ENCODE measurements at places on chromosomes 7 and 10. TPM values are rescaled to one million over a fixed set of nuclear protein-coding genes. Genes with fewer than 3 reads are reported as not detected.

Gene CYP2C8
- 0.92 TPM for total RNA-seq

Gene PSD
- 5.3 TPM for total RNA-seq

- DNase-seq: no peak
These were observed 4.7 kb upstream of the ZNF775 start for GRCh38 chr7:150374472-150374871.

DNA sequence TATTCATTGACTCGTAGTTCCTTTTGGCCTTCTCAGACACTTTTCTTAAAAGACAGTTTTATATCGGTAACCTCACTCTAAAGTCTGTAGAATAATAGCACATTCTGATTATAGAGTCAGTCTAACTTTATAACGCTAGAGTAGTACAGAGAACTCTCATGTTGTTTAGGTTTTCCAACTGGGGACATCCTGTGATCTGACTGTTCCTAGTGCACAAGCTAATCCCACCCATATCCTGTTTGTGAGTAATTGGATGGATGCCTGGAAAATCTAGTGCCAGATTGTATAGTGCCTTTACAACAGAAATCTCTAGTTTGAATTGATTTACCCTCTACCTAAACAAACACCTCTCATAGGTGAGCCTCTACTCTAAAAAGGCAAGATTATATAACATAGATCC lies 107.4 kb downstream of the ZEB1 start:
- no peak for DNase-seq

DNA sequence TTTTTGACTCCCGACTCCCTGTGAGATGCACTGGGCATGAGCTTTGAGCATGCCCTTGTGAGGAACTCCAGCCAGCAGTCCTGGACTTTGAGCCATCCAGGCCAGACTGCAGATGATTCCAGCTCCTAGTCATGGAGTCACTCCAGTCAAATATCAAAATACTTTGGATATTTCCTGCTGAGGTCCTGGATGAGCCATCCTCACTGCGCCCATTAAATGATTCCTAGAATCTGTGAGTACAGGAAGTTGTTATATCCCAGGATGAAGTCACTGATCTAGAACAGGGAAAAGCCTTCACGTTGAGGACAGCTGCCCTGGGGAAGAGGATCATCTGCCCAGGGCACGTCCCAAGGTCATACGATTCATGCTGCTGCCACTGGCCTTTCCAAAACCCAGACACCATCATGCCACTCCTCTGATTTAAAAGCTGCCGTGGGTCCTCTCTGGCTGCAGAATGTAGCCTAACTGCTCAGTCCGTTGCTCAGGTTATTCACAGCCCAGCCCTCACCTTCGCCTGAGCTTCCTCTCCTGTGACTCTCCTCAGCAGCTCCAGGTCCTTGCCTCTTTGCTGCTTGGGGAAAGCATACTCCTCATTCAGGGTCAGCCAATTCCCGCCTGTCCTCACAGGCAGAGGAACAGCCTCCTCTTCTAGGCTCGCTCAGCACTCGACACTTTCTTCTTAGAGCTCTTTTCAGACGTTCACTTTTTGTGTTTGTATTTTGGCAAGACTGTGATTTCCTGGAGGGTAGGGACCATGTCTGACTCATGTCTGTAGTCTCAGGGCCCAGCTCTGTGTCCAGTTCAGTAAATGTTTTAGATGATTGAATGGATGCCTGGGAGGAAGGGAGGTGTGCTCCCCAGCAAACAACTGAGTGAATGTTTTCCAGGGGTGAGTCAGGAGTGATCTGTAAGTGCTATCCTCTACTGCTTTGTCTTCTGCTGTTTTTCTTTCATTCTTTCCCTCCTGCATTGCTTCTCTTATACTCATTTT lies 157.8 kb downstream of the SNX10 start:
- no peak for DNase-seq

Gene EN2
- total RNA-seq: not detected

DNA sequence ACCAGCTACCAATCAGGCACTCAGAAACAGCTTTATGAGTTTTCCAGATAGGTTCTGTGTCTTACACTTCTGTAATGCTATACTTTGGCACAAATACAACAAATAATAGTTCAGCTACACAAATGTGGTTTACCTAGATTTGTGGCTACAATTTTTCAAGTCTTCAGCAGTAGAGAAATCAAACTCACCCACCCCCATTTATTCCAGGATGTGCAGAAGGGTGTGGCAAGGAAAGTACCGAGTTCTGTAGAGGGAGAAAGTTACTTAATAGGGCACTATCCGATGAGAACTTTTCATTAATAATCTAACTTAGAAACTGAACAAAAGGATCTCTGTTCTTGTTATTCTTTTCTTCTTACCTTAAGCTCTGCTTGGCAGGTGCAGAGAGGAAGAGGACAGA lies 30.3 kb upstream of the ATP6V0A4 start:
- no peak for DNase-seq

All from lower lobe of right lung (tissue), 2 donors.